ENCODE measurements at places on chromosomes 7 and 10.

GRCh38 chr7:140521421-140521820, 42.1 kb upstream of the MKRN1 start:
- no peak for DNase-seq

- no peak for DNase-seq
Measured at GRCh38 chr10:44281089-44281613, 103.7 kb downstream of the CXCL12 start.

DNA sequence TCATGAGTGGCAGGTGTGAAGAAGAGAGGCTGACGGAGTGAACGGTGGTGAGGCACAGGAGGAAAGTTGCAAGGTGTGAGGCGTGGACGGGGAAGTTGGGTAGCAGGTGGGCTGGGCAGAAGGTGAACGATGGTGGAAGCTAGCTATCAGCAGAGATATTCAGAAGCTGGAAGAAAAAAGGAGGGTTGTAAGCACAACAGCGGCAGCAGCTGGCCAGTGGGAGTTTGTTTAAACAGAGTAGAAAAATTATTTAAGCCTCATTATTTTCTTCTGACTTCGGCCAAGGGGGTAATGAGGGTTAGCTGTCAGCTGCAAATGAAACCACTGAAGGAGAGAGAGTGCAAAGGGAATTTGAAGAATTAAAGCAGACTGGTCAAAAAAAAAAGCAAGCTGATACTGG, 62.1 kb upstream of the PRKAR2B start:
- DNase-seq = no peak

DNA sequence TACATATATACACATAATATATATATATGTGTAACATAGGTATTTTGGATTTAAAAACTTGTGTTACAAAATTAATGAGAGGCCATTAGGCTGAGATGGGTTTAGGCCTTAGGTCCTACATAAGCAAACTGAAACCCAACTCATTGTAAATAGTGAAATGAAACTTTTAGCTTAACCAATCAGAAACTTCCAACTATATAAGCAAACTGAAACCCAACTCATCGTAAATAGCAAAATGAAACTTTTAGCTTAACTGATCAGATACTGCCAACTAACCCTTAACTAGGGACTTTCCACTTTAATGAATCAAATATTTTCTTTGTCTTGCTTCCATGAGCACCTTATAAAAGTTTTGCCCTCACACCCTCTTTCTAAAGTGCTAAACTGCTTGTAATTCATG, 17.3 kb upstream of the SAMD9L start:
- DNase-seq = no peak
